Stomach (tissue), 19 donors: ENCODE measurements at places on chromosomes 7 and 10. TPM values are rescaled to one million over a fixed set of nuclear protein-coding genes. Genes with fewer than 3 reads are reported as not detected.
A peak's percentile ranks its signal among the peaks of the same experiment; 100 is the strongest.

Gene NME8
- polyA plus RNA-seq, result not detected

Gene PCLO
- 1.9 TPM for polyA plus RNA-seq

Gene LOXL4
- 1.2 TPM for polyA plus RNA-seq

Gene IL6
- 0.95 TPM for polyA plus RNA-seq

- H3K36me3 ChIP-seq, result no peaks in the 10 kb centered on the region
- H3K27ac ChIP-seq, result no peak overlapping the region
- no peaks in the 10 kb centered on the region for H3K27me3 ChIP-seq
- H3K4me3 ChIP-seq, result no peak overlapping the region
These were observed 480.8 kb upstream of the COBL start for GRCh38 chr7:51797371-51797770.

DNA sequence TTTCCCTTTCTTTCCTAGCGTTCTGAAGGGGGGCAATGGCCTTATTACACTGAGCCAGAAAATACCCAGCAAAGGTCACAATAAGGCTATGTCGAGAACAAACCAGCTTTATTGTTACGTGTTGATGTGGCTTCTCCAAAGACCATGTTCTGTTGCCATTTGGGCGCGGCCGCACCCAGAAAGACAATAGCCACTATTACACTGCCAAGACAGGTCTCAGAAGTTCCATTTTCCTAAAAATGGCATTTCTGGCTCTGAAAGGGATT lies 77.8 kb downstream of the PROSER2 start:
- no peak overlapping the region for H3K4me3 ChIP-seq
- H3K27ac ChIP-seq, result no peak overlapping the region
- no peaks in the 10 kb centered on the region for H3K36me3 ChIP-seq
- no peaks in the 10 kb centered on the region for H3K27me3 ChIP-seq
- DNase-seq, result no peak

DNA sequence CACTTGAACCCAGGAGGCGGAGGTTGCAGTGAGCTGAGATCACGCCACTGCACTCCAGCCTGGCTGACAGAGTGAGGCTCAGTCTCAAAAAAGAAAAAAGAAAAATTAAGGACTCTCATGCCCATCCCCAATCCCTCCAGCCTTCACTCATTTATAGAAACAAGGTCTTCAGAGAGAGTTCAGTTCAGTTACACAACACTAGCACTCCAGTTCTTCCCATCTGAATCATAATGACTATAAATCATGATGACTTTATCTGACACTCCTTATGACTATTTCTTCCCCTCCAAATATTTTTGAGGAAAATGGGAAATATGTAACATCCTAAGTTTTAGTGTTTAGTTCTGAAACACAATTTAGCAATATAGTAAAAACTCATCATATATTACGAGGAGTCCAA lies 107.4 kb upstream of the LSM8 start:
- H3K4me1 ChIP-seq, result no peaks in the 10 kb centered on the region
- H3K36me3 ChIP-seq, result no peaks in the 10 kb centered on the region
- DNase-seq, result no peak

- no peaks in the 10 kb centered on the region for H3K4me1 ChIP-seq
- H3K27me3 ChIP-seq, result peaks cover 18% of the 10 kb centered on the region
- no peak overlapping the region for H3K27ac ChIP-seq
These were observed 101.9 kb downstream of the WDR37 start for GRCh38 chr10:1158066-1158465.

DNA sequence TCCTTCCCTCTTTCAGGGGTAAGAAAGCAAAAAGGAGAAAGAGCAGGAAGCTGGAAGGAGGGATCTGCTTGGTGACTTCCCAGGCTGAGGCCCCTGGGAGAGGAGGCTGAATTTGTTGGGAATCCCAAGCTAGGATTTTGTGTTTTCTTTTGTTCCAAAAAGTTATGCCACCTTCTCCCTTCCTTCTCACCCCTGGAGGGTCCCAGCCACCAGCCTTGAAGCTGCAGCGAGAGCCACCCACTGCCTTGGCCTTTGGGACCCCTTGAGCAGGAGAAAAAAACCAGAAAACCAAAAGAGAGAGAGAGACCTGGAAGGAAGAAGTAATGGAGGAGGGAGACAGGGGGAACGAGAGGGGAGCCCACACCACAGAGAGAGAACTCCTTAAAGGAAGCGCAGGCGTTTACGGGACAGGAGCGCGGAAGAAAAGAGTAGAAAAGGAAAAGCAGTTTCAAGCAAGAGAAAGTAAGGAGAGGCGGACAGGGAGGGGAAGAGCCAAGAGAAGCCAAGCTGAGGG lies 7.2 kb downstream of the VAX1 start:
- peaks cover 98% of the 10 kb centered on the region for H3K27me3 ChIP-seq
- H3K4me1 ChIP-seq, result peaks cover 39% of the 10 kb centered on the region
- no peak for DNase-seq
- H3K36me3 ChIP-seq, result no peaks in the 10 kb centered on the region

DNA sequence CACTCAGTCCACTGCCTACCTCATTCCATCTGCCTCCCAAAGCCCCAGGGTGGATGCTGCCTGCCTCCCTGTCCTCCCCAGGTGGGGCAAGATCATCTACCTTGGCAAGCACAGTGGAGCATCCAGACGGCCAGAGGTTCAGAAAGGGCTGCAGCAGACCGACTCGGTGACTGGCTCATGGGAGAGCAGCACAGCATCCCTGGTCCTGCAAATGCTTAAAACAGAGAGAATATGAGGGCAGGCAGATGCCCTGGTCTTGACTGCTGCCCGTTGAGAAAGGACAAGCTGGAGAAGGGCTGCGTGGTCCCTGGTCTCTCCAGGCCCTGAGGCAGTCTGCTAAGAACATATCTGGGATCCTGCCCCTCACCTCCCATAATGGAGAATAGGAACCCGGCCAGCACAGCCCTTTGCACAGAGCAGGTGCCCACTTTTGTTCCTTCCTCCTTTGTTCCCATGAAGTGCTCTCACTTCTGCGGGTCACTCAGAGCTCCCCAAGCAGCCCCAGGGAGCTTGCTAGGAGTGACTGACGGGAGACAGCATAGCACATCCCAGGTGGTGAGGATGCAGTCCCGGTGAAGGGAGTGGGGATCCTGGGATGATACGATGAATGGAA lies 1.4 kb downstream of the HPS1 start:
- H3K4me1 ChIP-seq, result peaks cover 48% of the 10 kb centered on the region
- peak overlapping the region; percentile 88 for H3K27ac ChIP-seq
- peaks cover 26% of the 10 kb centered on the region for H3K36me3 ChIP-seq
- H3K4me3 ChIP-seq, result peak overlapping the region; percentile 93
- H3K27me3 ChIP-seq, result no peaks in the 10 kb centered on the region

DNA sequence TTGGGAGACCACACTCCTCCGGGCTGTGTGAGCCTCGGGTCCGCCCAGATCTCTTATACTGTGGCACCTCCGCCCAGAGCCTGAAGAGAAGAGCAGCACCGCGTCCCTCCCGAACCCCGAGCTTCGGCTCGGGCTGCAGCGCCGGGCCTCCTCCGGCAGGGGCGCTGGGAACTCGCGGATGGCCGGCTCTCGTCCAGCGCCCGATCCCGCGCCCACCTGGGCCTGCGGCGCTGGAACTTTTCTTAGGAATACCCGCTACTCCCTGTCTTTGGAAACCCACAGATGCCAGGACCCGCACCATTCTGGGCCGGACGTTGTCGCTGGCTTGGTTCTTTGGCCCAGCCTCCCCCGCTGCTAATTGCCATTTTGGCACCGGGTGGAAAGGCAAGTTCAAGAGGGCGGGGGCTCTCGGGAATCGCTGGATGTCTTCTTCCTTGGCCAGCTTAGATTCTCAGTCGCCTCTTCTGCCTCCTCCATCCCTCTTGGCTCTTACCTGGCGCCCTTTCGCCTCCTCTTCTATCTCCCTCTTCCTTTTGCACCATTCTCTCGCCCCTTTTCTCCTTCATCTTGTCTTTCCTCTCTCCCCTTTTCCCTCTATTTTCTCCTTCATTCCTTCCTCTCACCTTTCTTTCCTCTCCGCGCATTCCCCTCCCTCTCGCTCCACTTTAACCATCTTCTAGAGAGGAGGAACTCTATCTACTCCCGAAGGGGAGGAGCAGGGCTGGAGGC lies 2.1 kb upstream of the SORCS3 start:
- peak overlapping the region; percentile 22 for H3K4me3 ChIP-seq
- peaks cover 4% of the 10 kb centered on the region for H3K4me1 ChIP-seq
- H3K27me3 ChIP-seq, result peaks cover 61% of the 10 kb centered on the region
- no peaks in the 10 kb centered on the region for H3K36me3 ChIP-seq

- H3K4me3 ChIP-seq, result no peak overlapping the region
- peak; percentile 17 for DNase-seq
- H3K27ac ChIP-seq, result no peak overlapping the region
- H3K36me3 ChIP-seq, result no peaks in the 10 kb centered on the region
These were observed 57.0 kb downstream of the SHTN1 start for GRCh38 chr10:116947841-116948529.

DNA sequence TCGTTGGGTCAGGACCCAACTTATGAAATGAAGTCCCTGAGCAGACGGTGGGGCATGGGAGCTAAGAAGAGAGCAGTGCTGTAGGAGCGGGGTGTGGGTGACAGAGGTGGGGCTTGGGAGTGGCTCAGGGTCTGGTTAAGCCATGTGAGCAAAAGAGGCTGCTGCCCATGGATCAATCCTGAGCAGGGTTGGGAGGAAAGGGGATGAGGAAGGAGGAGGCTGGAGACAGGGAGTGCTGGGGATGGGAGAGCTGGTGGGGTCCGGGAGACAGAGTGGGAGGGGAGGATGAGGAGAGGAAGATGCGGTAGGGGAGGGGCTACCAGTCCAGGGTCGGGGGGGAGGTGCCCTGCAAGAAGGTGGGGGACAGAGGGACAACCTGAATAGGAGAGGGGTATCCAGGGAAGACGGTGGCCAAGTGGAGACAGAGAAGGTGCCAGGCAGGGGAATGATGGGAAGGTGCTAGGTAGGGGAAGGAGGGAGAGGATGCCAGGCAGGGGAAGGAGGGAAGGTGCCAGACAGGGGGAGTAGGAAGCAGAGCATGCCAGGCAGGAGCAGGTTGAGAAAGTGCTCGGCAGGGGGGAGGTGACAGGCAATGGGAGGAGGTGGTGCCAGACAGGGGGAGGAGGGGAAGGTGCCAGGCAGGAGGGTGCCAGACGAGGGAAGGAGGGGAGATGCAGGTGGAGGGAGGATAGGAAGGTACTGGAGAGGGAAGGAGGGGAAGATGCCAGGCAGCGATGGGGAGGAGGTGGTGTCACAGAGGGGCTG lies 27.5 kb upstream of the SMARCD3 start:
- H3K27me3 ChIP-seq, result peaks cover 28% of the 10 kb centered on the region
- no peak overlapping the region for H3K27ac ChIP-seq
- no peaks in the 10 kb centered on the region for H3K36me3 ChIP-seq
- peak; percentile 41 for DNase-seq
- peaks cover 35% of the 10 kb centered on the region for H3K4me1 ChIP-seq

- no peaks in the 10 kb centered on the region for H3K36me3 ChIP-seq
- H3K27me3 ChIP-seq, result no peaks in the 10 kb centered on the region
- peak overlapping the region; percentile 30 for H3K27ac ChIP-seq
These were observed 41.8 kb downstream of the PSMC2 start for GRCh38 chr7:103389263-103389662.

- H3K27me3 ChIP-seq, result no peaks in the 10 kb centered on the region
- H3K4me3 ChIP-seq, result no peak overlapping the region
- DNase-seq, result no peak
- no peaks in the 10 kb centered on the region for H3K4me1 ChIP-seq
- H3K27ac ChIP-seq, result no peak overlapping the region
- H3K36me3 ChIP-seq, result no peaks in the 10 kb centered on the region
These were observed 16.7 kb downstream of the SEMA3A start for GRCh38 chr7:84177758-84178412.

DNA sequence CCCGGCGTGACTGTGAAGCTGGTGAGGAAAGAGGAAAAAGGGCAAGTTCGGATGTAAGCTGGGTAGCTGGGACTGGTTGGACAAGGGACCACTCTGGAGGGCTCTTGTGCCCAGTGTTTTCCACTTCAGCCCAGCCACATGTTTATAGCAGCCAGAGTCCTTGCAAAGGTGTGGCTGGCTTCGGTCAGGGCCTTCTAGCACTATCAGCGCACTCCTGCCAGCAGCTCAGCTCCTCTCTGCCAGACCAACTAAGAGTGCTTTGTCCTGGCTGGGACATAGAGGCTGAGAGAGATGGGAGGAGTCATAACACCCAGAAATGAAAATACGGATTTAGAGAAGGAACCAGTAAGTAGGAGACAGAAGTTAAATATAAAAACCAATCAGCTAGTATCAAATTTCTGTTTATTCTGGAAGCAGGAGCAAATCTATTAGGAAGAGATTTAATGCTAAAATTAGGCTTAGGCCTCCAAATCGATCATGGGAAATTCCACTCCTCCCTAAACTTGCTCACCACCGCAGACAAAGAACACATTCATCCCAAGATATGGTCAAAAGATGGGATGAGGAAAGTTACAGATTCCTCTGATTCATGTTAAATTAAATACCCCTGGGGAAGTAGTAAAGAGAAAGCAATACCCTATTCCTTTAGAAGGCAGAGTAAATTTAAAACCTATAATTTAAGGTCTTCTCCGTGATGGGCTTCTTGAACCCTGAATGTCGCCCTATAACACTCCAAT lies 135.0 kb downstream of the RALA start:
- no peak for DNase-seq
- H3K36me3 ChIP-seq, result no peaks in the 10 kb centered on the region
- H3K4me3 ChIP-seq, result no peak overlapping the region
- no peak overlapping the region for H3K27ac ChIP-seq
- peaks cover 4% of the 10 kb centered on the region for H3K4me1 ChIP-seq

DNA sequence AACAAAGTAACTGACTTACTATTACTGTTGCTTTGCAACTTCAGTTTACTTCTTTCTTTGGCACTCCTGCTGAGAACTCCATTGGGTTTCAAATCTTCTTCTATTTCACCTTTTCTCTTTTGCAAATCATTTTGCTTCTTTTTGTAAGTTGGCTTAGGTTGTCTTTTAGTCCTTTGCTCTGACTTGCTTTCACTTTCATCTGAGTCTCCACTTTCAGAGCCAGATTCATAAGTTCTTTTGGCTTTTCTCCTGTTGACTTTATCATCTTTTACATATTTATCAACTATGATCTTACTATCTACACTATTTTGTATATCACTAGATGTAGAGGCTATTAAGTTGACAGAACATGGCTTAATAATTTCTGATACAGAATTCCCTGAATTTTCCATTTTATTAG lies 73.4 kb downstream of the NRBF2 start:
- peaks cover 72% of the 10 kb centered on the region for H3K4me1 ChIP-seq
- H3K27me3 ChIP-seq, result no peaks in the 10 kb centered on the region

GRCh38 chr10:62934258-62934657 lies 118.1 kb upstream of the EGR2 start:
- no peak overlapping the region for H3K4me3 ChIP-seq
- DNase-seq, result peak; percentile 43
- H3K36me3 ChIP-seq, result no peaks in the 10 kb centered on the region
- no peaks in the 10 kb centered on the region for H3K4me1 ChIP-seq
- no peak overlapping the region for H3K27ac ChIP-seq

DNA sequence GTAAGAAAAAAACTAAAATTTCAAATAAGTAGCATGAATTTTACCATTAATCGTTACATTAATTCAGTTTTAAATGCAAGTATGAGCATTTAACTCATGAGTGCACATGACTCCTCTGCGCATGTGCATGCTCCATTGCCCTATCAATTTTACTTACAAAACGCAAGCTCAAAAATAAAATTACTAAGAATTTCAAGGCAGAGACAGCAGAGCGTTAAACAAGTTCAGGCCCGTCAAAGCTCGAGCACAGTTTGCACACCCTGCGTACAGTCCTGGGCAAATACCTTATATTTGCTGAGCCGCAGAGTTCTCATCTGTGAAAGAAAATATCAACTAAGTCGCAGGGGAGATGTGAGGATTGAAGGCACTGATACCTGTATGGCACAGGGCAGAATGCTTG lies 373.6 kb downstream of the BBS9 start:
- H3K4me1 ChIP-seq, result peaks cover 5% of the 10 kb centered on the region
- no peaks in the 10 kb centered on the region for H3K27me3 ChIP-seq
- no peaks in the 10 kb centered on the region for H3K36me3 ChIP-seq
- DNase-seq, result peak; percentile 21
